ENCODE measurements at places on chromosomes 6 and 20.
A peak's percentile ranks its signal among the peaks of the same experiment; 100 is the strongest.

GRCh38 chr6:6891125-6891721 is 216.5 kb upstream of the RREB1 start:
- no peak for DNase-seq

GRCh38 chr6:36171573-36171972 is 25.0 kb upstream of the BRPF3 start:
- no peak for DNase-seq

DNA sequence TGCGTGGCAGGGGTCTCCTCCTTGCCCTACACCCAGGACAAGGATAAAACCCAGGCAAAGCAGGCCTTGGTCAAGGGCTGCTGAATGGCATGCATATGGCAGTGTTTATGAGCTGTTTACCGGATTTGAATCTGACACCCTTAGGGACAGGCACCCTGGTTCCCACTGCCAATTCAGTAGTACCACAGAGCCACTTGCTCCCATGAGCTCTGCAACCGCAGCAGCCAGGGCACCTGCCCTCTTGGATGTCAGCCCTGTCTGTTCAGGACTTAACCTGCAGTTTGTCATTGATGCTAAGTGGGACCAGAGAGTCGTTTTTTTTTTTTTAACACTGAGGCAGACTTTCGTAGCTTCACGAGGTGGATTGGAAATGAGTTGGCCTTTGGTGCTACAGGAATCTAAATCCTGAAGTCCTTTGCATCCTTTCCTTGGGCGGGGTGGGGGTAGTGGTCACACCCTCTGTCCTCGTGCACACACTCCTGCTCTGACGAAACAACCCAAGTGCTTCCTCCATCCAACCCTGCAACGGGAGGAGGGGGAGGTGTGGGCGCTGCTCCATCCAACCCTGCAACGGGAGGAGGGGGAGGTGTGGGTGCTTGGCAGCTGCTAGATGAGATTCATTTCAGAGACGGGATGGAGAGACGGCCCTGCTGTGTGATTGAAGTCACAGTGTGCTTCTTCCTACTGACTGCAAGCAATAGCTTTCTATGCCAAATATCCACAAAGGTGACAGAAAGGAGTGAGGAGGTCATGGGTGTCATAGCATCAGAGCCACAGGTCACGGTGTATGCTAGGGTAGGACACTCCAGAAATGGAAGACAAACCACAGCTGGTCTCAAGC is 166.5 kb downstream of the SMOC2 start:
- DNase-seq: no peak

- no peak for DNase-seq
Observed at GRCh38 chr20:4147319-4147718, 132.0 kb upstream of the RNF24 start.

DNA sequence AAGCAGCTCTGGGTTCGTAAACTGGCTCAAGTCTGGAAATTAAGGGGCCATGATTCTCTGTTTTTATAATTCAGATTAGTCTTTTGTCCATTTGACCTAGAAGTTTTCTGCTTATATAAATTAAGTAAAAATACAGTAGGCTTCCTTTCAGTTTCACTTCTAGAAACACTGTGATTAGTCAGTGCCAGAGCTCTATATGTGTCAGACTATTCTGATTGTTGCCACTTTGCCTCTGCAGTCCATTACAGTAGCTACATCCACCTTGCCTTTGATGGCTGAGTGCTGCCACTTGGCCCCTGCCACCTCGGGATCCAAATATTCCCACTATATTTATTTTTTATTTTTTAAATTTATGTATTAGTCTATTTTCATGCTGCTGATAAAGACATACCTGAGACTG is 7.9 kb downstream of the ZC2HC1B start:
- DNase-seq: no peak

- no peak for DNase-seq
Observed at GRCh38 chr6:135971351-135971750, 119.8 kb downstream of the PDE7B start.

DNA sequence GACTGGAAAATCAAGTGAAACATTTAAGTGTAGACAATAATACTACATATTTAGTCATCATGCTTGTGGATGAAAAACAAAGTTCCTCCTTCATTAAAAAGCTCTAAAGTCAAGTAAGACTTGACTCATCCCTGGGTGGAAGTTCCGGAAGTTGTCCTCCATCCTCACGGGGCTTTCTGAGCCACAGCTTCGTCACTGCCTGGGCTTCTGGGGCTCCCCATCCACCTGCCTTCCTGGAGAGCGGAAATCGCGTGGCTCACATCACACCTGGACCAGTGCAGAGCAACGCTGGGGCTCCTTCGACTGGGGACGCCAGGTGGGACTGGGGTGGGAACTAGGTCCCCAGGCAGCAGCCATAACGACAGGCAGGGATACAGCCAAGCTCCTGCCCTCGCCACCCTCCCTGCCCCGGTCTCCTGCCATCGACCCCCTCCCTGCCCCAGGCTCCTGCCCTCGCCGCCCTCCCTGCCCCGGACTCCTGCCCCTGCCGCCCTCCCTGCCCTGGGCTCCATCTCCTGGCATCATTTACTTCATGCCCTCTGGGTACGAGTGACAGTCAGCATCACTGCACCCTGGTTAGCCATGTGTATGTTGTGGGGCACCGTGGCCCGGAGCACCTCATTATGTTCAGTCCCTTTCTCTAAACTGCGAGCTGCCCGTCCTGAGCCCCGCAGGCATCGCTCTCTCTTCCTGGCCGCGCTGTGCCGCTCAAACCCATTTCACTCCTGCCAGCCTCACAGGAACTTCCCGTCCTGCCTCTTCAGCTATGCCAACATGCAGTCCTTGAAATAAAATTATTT is 12.9 kb downstream of the THBS2 start:
- no peak for DNase-seq

GRCh38 chr6:5697508-5697907 is 309.2 kb downstream of the NRN1 start:
- DNase-seq: no peak

DNA sequence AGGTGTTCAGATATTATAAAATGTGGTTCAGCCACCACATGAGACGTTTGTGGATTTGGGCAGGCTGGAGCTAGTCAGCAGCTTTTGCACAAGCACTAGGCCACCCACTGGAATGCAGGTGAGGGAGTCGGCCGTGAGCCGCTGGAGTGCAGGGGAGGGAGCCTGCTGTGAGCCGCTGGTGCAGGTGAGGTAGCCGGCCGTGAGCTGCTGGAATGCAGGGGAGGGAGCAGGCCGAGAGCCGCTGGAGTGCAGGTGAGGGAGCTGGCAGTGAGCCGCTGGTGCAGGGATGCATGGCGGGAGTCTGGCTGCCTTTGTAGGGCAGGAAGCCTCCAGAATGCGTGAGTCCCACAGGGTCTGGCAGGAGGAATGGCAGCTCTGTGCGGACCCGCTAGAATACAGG is 1907.6 kb upstream of the DEFB115 start:
- DNase-seq: no peak

DNA sequence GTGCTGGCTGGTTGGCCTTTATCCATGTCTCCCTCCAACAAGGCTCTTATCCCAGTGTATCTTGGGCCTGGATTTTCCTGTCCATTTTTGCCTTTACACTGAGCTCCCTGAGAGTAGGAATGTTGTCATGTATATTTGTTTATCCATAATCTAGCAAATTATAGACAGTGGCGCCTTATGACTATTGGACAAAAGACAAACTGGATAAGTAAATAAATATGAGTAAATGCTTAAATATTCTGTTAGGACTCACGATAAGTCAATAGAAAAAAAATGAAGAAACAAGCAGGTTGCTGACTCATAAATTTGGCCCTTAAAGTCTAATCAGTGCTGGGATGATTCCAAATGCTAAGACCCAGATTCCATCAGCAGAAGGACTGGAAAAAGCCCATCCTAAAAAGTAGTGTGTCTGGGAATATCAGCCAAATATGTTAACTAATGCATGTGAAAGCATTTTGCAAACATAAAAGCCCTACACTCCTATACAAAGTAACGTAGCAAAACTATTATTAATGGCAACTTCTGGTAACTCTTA is 55.0 kb upstream of the PCSK2 start:
- no peak for DNase-seq

DNA sequence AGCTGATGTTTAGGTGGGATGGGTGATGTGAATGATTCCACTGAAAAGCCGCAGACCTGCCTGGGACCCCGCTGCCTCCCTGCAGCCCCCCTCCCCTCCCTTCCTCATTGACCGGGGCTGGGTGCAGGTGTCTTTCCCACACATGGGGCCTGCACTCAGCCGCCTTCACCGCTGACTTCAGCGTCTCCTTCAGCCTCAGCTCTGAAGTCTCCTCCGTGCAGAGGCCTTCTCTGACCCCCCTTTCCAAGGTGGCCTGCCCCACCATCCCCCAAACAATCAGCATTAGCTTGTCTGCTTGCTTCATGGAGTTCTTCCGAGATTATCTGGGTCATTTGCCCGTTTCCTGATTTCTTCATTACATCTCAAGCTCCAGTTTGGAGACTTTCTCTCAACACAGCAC is 140.7 kb downstream of the SMOC2 start:
- no peak for DNase-seq

GRCh38 chr20:38190936-38191371 is 25.9 kb upstream of the TGM2 start:
- DNase-seq: no peak

- no peak for DNase-seq
Observed at GRCh38 chr6:55049866-55050265, 124.4 kb upstream of the HCRTR2 start.

- DNase-seq: peak; percentile 51
Observed at GRCh38 chr6:33702345-33702977, 9.0 kb downstream of the UQCC2 start.

GRCh38 chr20:49285233-49285668 is 7.4 kb upstream of the ZNFX1 start:
- no peak for DNase-seq

- DNase-seq: peak; percentile 35
Observed at GRCh38 chr6:116531675-116532570, 13.6 kb downstream of the TRAPPC3L start.

DNA sequence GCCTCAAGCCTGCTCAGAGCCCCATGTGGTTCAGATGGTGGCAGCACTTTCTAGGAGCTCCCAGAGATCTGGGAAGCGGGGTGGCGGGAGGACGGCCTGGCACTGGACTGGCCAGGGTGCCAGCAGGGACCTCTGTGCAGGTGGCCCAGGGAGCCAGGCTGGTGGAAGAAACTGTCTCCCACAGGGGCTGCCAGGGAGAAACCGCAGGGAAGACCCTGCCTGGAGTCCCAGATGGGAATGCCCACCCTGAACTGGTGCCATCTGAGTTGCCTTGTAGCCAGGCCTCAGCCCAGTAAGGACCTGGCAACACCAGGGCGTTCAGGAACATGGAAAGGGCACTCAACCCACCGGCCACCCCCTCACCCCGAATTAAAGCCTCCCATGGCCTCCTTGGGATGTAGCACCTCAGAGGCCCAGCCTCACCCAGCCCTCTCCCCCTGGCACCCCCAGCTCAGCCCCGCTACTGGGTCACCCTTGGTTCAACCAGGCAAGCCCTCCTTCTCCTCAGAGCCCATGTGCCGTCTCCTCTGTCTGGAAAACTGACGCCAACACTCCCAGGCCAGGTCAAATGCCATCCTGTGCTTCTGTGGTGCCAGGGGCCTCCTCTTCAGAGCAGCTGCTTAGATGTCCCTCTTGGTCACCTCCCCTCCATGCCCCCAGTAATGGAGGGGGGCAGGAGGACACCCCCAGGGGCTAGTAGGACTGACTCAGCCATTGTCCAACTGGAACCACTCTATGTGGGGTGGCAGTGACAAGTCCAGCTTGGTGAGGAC is 5.9 kb upstream of the C20orf144 start:
- no peak for DNase-seq

DNA sequence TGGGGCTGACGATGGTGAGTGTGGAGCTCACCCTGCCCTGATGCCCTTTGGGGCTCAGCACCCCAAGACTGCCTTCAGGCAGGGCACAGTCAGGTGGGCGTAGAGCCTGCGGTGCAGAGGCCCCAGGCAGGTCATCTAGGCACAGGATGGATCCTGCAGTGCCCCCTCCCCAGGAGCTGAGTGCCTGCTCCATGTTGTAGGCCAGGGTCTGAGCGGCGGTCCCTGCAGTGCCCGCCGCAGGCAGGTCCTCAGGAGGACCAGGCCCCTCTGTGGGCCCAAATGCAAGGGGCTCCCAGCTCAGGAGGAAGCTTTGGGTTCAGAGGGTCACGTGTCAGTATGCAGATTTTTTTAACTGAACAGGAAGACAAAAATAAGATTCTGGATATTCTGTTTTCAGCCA is 2.8 kb downstream of the MRGBP start:
- no peak for DNase-seq

- no peak for DNase-seq
Observed at GRCh38 chr6:161477876-161478425, 204.1 kb upstream of the AGPAT4 start.

- DNase-seq: no peak
Observed at GRCh38 chr20:48776306-48776705, 51.5 kb downstream of the PREX1 start.

DNA sequence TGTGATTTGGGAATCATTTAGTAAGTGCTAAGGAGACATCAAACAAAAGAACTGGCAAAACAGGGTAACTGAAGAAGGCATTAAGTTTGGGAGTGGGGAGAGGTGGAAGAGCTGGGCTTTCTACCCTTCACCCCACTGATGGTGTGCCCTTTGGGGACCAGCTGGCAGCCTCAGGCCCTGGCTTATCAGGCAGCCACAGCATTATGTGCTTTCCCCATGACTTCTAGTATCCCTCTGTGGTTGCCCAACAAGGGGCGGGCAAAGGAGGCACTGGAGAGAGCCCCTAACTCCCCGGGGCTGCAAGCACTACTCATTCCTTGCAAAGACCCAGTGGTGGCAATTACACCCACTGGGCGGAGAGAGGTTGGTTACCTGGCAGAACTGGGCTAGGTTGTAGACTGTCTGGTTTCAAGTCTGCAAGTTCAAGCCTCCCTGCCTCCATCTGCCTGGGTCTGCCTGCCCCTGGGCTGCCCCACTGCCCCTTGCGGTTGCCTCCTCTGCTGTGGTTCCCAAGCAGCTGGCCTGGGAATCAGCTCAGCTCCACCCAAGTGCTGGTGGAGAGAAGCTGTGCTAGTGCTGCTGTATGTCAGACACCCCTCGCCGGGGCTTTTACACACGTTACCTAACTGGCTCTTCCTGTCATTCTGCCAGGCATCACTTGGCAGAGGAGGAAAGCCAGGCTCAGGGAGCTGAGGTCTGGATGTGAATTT is 29.9 kb downstream of the KCNK5 start:
- no peak for DNase-seq

GRCh38 chr6:75436869-75437268 is 56.7 kb downstream of the FILIP1 start:
- DNase-seq: no peak

DNA sequence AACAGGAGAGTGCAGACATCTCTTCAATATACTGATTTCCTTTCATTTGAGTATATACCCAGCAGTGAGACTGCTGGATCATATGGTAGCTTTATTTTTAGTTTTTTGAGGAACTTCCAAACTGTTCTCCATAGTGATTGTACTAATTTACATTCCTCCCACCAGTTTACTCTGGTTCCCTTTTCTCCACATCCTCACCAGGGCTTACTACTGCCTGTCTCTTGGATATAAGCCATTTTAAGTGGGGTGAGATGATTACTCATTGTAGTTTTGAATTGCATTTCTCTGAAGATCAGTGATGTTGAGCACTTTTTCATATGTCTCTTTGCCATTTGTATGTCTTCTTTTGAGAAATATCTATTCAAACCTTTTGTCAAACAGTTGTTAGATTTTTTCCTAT is 64.9 kb upstream of the HMGCLL1 start:
- DNase-seq: no peak

All from HTR-8/SVneo (cell line).